SHP77 treated with DMSO at 0.1 percent for 48 hours (cell line): ENCODE measurements at places on chromosomes 4 and X.

GRCh38 chr4:85707611-85708010 lies 232.7 kb downstream of the ARHGAP24 start:
- no peak for DNase-seq

- DNase-seq = no peak
Measured at GRCh38 chr4:53010318-53010717, 148.2 kb downstream of the RASL11B start.

DNA sequence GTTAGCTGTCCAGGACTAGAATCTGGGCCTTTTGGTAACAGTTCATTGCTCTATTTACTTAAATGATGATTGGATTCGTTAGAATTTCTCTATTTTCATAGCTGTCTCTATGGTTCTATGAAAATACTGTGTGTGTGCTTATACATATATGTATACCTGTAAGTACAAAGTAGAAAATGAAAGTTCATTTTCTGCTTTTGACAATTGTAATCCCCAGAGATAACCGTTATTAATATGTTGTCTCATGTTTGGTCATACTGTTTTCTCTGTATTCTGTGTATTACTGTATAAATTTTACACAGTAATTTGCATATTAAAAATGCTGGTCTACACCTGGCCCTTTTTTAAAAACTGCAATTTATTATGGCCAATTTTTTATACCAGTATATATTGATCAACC lies 55.4 kb downstream of the CLCN3 start:
- DNase-seq = no peak

- DNase-seq = no peak
Measured at GRCh38 chr4:93834249-93835066, 5.9 kb downstream of the ATOH1 start.

GRCh38 chr4:175961604-175962003 lies 104.0 kb upstream of the WDR17 start:
- DNase-seq = no peak

DNA sequence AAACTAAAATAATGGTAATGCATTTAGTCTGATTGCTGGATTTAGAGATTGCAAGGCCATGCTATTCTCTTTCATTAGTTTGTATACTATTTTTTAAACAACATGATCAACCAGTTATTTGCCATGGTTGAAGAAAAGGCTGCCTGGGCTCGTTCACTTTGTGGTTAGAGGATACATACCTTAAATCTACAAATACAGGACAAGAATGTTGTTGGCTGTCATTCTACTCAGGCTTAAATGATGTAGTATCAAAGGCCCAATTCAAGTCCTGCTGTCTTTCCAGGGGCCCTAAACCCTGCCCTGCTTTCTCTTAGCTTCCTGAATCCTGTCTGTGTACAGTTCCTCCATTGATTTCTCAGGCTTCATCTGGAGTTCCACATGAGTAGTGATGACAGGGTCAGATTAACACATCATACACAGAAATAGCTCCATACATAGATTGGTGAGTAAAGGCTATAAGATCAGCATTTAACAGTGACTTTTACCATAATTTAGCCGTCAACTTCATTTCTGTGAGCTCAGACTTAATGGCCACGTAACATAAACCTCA lies 114.9 kb upstream of the GPRIN3 start:
- DNase-seq = no peak

DNA sequence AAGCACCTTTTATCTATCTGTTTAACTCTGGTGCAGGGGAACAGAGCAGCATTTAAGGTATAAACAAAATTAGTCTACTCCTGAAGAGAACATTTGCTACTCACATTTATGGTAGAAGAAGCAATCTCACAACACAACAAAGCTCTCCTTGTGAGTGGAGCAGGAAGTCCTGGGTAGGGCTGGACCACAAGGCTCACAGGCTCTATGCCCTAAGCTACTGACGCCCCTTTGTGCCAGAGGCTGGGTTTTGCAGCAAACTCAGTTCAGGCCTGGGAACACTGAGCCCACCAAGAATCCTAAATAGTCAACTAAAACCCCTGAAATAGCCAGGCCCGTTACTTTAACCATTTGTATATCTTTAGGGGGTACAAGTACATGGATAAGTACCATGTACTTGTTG lies 4.7 kb upstream of the ZXDB start:
- DNase-seq = no peak

DNA sequence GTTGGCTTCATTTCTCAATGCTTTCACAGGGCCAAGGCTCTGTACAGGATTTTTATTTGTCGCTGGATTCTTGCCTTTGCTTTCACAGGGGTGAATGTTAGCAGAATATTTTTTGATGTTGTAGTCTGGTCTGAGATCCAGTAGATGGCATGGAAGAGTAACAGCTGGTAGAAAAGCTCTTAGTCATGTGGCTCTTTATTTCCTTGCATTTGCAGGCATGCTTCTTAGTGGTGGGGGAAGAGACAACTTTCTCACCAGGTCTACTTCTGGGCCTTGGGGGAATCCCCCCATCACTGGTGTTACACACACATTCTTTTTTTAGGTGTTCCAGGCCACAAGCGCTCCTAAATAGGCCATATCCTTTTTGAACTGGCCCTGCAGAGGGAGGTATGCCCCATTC lies 58.2 kb upstream of the DKK2 start:
- no peak for DNase-seq

- DNase-seq = no peak
Measured at GRCh38 chrX:38102875-38103274, 96.5 kb downstream of the SYTL5 start.

- no peak for DNase-seq
Measured at GRCh38 chr4:121330180-121330665, 50.6 kb downstream of the QRFPR start.

DNA sequence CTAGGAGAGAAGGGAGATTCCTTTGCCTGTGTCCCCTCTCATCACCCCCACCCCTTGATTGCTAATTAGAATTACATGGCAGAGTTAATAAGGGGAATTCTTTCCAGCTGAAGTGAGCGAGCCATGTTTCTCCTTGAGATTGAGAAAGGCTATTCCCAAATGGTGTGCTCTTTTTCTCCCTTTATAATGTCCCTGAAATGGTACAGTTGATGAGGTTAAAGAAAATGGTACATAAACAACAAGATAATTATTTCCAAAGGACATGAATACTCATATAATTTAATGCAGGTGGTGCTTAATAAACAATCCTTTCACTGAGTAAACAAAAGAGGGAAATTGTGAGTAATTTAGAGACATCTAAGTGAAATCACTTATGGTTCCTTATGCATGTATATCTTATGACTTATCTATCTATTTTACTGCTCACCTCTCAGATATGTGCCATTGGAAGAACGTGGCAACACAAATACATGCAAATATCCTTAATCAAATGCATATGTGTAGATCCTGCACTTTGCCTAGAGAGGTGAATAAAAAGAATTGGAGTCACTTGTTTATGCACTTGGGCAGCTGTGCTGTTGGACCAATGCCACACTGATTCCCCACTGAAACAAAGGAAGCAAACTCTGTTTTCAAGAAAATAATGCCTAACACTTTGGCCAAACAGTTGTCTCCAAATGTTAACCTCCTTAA lies 106.6 kb upstream of the WDR44 start:
- no peak for DNase-seq

DNA sequence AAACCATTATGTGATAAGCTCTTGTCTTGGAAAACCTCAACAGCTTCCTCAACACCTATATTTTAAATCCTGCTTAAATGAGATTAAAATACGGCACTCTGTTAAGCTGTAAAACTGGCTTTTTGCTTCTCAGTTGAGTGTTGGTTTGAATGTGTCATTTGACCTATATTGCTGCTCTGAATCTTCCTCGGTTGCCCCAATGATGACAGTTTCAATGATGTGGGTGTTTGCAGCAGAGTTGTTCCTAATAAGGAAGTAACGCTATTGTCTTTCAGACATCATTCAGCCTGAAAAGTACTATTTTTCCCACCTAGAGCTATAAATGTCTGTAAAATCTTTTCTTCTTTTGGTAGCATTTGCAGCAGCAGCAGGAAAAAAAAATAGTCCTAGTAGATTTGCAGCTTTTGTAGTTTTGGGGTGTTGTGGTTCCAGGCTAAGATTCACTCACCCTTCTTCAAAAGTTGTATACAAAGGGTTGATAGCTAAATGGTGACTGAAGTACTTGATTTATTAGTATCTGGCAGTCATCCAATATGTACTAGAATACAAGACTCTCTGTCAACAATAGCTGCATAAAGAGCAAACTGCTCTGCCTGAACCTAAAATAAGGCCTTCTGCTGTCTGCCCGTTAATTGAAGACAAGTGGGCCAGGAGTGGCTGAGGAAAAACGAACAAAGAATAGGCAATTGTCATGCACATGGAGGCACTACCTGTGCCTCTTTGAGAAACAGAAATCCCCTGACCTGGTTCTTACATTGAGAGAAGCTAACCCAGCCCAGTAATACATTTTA lies 333.1 kb downstream of the IL1RAPL1 start:
- DNase-seq = peak; percentile 52

GRCh38 chrX:23263892-23264291 lies 70.8 kb upstream of the PTCHD1 start:
- no peak for DNase-seq

DNA sequence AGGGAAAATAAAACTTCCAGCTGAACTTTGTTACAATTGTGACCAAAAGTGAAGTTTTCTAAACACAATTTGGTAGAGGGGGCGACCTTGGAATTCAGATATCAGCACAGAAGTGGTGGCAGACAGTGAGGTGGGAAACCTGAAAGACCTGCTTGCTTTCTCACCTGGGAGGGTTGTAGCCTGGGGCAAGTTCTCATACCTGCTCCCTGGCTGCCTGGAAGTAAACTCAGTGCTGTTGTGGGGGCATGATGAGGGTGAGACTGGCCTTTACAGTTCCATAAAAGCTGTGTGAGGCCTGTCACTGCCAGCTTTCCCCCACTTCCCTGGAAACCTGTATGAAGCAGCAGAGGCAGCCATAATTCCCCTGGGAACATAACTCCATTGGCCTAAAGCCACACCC lies 1180.2 kb downstream of the FAM133A start:
- no peak for DNase-seq

DNA sequence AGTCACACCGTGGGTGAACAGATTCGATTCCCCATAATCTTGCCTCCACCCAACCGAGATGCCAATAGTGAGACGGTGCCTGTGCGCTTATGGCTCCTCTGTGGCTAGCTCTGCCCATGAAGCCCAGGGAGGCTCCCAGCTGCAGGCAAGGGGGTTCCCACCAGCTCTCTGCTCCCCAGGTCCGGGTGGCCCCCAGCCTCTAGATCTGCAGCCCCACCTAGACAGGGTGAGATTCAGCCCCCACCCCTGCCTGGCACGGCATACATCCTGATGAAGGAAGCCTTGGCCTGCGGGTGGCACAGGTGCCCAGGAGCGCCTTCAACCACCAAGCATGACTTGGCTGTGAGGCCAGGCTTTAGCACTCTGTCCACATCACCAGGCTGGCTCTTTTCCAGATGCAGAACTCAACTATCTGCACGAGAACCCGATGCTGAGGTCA lies 40.6 kb downstream of the WDR1 start:
- DNase-seq = no peak

GRCh38 chr4:76250962-76251361 lies 559 bp upstream of the FAM47E start:
- DNase-seq = peak; percentile 7

DNA sequence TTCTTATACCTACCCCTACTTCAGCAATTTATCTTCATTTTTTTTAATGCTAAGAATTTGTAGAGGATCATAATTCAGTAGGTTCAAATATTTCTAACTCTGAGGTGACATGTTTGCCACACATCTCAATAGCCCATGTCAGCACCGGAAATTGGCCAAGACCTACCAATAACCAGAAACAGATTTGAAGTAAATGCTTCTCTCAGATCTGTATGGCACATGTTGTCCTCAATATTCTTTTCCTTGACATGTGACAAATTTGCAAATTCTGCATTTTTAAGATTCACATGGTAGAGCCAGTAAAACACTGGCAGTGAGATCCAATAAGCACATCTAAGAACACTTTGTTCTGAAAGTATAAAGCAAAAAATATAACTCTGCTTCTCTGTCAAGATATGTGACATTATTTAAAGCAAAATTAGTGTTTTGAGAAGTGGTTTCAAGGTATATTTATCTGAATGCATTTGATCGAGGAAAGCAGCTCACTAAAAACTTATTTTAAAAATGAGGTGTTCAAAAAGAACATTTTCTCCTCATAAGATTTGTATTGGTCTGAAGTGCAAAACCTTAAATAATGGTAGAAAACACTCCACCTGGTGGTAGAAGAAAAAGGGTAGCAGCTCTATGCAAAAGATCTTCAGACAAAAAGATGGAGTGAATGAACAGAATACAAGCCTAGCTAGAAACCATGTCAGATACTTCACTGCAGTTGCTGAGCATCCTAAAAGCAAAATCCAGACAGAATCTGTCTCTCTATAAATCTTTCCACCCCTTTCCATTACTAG lies 513.8 kb upstream of the FAM241A start:
- DNase-seq = no peak

GRCh38 chr4:15005474-15006115 lies 3.3 kb downstream of the CPEB2 start:
- DNase-seq = no peak

DNA sequence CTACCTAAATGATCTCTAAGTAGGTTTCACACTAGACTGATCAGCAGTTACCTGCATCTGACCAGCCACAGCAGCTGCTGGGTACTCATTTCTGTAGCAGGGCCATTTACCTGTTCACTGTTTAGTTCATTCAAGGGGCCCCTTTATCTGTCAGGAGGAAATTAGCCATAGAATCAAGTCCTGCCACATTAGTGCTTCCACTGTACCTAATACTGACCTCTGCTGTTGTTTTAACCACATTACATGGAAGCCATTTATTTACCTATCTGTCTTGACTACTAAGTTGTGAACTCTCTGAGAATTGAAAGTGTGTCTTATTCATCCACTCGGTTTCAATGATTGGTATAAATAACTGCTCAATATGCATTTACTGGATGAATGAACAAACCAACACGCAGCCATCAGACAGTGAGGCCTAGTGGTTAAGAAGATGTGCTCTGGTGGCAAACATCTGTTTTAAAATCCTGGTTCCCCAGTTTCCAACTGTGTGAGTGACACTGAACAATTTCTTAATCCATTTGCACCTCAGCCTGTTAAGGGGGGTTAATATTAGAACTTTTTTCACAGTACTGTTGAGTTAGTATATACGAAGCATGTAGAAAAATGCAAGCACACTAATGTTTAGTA lies 30.0 kb upstream of the ANXA5 start:
- peak; percentile 41 for DNase-seq

GRCh38 chr4:146742416-146742815 lies 103.7 kb downstream of the POU4F2 start:
- no peak for DNase-seq

DNA sequence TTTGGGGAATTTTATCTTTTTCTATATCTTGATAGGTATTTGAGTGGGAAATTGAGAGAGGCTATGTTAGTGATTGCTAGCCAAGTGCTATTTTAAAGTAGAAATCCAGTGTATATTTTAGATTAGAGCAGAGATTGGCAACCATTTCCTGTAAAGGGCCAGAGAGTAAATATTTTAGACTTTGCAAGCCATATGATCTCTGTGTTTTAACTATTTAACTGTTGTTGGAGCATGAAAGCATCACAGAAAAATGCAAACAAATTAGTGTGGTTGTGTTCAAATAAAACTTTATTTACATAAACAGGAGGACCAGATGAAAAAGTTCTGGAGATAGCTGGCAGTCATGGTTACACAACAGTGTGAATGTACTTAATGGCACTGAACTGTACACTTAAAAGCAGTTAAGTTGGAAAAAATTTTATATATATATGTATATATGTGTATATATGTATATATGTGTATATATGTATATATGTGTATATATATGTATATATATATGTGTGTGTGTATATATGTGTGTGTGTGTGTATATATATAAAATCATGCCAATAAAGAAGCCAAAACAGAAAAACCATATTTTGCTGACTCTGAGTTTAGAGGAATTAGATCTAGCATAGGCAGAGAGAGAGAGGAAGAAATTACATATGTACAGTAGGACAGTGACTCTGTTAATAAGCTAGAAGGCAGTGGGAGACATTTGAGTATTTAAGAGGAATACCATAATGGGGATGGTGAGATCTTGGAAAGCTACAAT lies 83.4 kb downstream of the TMEM164 start:
- no peak for DNase-seq
